NCI-H146 (cell line): ENCODE measurements at places on chromosomes 2 and 18.
A peak's percentile ranks its signal among the peaks of the same experiment; 100 is the strongest.

GRCh38 chr2:20189299-20189931 is 35.5 kb downstream of the SDC1 start:
- DNase-seq = no peak

DNA sequence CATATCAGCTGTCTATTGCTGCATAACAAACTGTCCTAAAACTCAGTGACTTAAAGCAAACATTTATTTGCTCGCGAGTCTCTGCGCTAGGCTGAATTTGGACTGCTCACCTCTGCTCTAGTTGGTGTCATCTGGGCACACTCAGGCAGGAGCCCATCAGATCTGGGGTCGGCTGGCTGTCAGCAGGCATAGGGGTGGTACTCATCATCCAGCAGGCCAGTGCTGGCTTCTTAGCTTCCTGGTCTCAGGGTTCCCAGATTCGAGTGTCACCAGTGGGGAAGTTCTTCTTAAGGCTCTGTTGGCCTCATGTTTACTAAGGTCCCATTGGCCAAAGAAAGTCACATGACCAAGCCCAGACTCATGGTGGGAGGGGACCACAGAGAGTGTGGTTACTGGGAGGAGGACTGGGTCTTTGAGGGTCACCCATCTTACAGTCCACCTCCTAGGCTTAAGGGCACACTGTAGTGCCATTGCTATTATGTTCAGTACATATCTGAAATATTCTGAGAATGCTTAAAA is 71.6 kb upstream of the ATG16L1 start:
- no peak for DNase-seq

- no peak for DNase-seq
Measured at GRCh38 chr2:109516445-109517117, 97.2 kb downstream of the SEPTIN10 start.

- no peak for DNase-seq
Measured at GRCh38 chr2:181678861-181679543, 1.3 kb downstream of the NEUROD1 start.

- no peak for DNase-seq
Measured at GRCh38 chr2:60948926-60949579, 67.7 kb downstream of the REL start.

- DNase-seq = no peak
Measured at GRCh38 chr2:159711562-159712142, 654 bp upstream of the MARCHF7 start.

GRCh38 chr2:96881349-96882195 is 11.7 kb upstream of the SEMA4C start:
- DNase-seq = no peak

DNA sequence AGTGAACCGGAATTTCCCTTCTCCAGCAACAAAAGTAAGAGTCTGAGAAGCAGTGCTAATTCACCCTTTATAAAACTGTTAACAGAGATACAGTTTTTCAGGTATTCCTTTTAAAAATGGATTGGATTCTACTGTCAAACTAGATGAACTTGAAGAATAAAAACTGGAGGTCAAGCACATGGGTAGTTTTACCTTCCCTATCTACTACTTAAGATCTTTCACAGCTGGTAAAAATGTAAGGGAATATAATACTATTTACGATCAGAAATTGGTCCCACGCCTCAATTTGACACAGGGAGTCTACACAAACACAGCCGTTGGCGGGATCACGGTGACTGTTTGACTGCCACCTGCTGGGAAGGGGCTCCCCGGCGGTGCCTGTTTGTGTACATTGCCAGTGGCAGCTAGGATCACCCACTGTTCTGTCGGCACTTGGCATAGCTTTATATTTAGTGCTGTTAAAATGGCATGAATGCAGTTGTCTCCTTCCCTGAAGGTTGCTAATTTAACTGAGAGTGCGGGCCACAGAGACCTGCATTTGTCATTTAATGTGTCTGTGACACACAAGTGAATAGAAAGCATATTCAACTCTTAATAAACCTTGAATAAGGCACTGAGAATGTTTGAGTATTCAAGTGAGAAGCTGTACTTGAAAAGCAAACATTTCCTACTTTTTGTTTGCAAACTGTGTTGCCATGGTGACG is 59.5 kb downstream of the ABCG8 start:
- DNase-seq = peak; percentile 99

- no peak for DNase-seq
Measured at GRCh38 chr2:82790206-82791021, 1668.7 kb downstream of the SUCLG1 start.

- DNase-seq = no peak
Measured at GRCh38 chr2:4962419-4962818, 729.8 kb upstream of the SOX11 start.

- no peak for DNase-seq
Measured at GRCh38 chr2:48856144-48856543, 100.6 kb upstream of the LHCGR start.

DNA sequence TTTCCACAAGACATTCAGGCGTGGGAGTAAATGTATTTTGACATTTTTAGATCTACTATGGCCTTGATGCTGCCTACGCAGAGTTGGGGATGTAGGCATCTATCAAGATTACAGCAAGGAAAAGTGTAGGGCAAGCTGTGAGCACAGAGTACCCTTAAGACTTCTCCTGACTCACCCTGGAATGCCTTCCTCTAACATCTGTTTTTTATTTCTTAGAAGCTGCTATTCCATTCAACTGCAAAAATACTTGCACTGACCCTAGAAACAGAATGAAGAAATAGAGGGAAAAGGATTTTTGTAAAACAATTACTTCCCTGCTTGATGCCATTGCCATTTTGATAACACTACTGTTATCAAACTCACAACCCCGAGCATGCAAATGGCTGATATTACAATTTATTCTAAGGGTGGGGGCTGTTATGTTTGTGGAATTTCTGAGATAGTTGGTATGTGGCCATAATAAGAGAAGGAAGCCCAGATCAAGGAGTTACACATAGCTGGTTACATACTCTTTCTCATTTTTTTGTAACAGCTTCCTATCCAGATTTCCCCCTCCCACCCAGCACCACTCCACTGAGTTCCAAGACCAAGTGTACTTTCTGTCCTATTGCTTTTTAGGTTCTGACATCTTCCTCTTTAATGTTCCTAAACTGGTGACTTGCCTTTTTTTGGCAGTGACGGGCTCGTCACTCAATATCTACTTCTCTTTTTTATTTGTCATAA is 6.0 kb upstream of the ROCK1 start:
- no peak for DNase-seq

DNA sequence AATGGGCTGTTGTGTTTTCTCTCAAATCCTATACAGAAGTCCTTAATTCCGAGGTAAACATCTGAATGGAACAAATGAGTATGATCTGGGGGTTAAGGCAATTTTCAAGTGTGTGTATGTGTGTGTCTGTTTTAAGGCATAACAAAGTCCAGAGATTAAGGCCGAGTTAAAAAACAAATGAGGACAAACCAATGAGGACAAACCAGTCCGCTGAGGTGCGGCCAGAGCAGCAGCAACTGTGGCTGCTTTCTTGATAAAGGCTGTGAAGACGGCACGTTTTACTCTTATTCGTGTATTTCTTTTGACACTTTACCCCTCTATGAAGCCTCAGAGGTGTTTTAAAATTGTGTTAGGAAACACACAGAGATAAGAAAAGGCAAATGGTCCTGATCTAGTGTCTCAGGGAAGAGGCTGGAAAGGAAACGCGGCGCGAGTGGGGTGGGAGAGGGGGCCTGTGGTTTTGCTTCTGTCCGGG is 495 bp upstream of the GULP1 start:
- peak; percentile 49 for DNase-seq
